ENCODE measurements at places on chromosomes 7 and 10. TPM values are rescaled to one million over a fixed set of nuclear protein-coding genes. Genes with fewer than 3 reads are reported as not detected.

DNA sequence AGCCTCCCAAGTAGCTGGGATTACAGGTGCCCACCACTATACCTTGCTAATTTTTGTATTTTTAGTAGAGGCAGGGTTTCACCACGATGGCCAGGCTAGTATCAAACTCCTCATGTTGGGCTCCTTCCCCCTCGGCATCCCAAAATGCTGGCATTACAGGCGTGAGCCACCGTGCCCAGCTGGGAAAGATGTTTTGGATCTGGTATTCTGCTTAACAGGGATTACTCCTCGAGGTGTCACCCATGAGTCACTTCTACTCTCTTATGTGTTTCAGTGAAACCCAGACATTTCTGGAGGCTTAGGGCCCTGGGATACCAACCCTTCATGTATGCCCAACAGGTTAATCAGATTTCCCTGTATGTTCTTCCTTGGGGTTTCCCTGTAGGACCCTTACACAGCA, 11.8 kb upstream of the OPN4 start:
- DNase-seq = no peak

DNA sequence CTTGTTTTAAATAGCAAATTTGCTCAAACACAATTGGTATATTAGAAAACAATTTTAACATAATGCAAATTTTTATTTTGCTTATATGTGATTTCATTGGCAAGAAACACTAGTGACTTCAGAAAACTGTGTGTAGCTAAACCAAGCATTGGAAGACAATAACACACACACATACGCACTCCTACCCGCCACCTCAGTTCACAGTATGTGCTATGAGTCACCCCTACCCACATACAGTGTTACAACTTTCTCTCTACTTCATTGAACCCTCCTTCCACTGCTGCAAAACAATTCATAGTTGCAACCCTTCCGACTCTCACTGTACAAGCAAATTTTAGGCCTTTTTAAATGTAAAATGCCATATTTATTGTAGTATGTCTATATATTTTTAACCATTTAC, 119.9 kb upstream of the THSD7A start:
- no peak for DNase-seq

DNA sequence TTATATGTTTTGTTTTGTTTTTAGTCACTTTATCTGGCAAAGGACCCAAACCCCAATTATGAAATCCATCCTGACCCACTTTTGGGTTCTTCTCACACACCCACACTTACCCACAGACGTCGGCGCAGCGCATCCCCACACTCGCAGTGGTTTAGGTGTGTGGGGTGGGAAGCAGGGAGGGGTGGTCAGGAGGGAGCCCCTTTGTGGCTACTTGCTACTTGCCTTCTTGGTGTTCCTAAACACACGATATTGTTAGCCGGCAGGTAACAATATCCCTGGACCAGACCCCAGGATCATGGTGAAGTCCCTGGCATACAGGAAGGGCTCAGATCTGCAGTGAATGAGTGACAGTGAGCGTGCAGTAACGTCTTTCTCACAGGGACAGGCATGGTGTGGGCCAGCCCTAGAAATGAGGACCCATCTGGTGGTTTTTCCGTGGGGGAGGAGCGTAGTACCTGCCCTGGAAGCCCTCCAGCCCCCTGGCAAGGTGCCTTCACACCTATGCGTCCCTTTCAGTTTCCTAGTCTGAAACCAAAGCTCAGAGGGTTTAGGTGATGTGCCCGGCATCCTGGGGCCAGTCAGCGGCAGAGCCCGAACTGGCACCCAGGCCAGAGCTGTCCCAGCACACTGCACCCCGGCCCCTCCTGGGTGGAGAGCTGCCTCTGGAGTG, 4.4 kb downstream of the SPOCK2 start:
- DNase-seq = peak; percentile 53

- no peak for DNase-seq
Measured at GRCh38 chr10:124138195-124138882, 44.9 kb upstream of the CHST15 start.

DNA sequence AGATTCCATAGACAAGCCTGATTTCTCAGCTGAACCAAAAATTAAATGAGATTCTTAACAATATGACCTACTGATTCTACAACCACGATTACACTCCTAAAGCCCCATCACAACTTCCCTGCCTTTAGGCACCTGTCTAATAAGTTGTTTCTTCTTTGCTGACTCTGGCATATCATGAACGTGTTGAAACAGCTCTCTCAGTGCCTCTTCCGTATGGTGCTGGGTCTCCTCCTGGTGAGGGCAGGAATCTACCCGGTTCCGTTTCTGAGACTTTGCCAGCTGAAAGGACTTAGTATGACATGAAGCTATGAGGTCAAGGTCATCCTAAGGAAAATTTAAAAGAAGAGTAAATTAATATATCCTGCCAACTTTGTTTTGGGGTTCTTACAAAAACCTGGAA, 48.6 kb downstream of the ARHGAP19 start:
- no peak for DNase-seq

- no peak for DNase-seq
Measured at GRCh38 chr7:34277016-34277802, 371.9 kb downstream of the BMPER start.

DNA sequence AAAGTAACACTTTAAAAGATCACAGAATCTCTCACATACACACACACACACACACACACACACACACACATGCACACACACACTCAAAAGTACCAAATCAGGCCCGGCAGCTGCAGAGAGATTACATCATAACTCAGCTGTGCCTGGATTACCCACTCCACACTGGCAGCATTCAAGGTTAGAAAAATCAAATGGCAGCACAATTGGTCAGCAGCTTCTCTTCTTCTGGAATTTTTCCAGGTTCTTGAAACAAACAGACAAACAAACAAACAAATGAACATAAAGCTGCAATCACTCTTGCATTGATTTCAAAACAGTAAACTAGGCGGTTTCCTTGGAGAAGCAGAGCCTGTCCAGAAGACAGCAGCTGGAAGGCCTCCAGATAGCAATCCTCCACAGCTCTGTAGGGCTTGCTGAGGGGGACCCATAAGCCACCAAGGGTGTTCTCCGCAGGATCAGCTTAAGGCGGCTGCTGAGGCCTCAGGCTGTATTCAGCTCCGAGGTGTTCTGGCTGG, 24.5 kb upstream of the FAM133B start:
- no peak for DNase-seq

The UCMA gene
- total RNA-seq = not detected

GRCh38 chr10:103610083-103610472, 116.6 kb downstream of the NEURL1 start:
- DNase-seq = no peak

- DNase-seq = no peak
Measured at GRCh38 chr10:131852176-131852822, 48.5 kb upstream of the PPP2R2D start.

DNA sequence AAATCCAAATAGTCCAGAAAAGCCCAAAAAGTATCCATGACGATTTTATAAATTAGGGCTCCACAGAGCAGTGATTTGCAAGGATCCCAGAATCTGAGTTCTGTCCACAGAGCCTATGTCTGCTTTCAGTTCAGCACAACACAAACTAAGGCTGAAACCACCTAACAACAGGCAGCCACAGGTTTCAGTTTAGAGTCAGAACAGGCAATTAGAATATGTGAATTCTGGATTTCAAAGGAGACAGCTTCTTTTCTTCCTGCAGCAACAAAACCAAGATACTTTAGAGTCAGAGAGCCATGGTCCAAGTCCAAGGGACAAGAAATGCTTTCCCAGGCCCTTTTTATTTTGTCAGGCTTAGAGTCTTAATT, 23.6 kb downstream of the IFIT3 start:
- DNase-seq = no peak

GRCh38 chr10:48480397-48481374, 124.2 kb downstream of the ARHGAP22 start:
- DNase-seq = no peak

DNA sequence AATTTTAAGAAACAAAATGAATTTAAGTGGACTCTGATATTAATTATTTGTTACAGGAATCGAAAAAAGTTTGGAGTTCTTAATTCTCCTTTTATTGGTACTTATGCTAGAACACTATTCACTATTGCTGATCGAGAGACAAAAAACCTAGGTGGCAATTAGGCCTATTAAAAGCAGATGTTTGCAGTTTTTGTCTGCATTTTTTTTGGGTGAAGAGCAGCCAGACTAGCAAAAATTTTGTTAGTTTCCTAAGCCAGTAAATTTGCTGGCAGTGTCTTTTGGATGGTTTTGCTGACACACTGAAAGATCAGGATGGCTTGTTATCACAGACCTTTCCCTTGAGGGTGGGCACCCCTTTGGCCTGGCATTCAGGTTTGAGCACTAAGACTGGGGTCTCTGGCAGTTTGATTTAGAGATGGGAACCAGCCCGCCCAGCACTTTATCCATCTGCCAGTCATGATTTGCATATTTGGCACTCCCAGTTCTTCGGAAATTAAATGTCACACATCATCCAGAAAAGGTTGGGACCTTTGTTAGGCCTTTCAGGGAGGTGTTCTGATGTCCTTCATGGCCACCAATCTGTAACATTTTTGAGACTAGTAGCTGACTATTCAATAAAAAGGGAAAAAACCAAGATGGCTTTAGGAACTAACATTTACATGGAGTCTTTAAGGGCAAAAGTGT, 57.3 kb downstream of the INPP5F start:
- no peak for DNase-seq

GRCh38 chr10:34178756-34179155, 636.3 kb downstream of the PARD3 start:
- no peak for DNase-seq

The MXI1 gene
- total RNA-seq = 14.2 TPM

GRCh38 chr7:2582006-2582735, 23.4 kb downstream of the IQCE start:
- DNase-seq = no peak

GRCh38 chr7:35374858-35375257, 121.0 kb upstream of the TBX20 start:
- no peak for DNase-seq

DNA sequence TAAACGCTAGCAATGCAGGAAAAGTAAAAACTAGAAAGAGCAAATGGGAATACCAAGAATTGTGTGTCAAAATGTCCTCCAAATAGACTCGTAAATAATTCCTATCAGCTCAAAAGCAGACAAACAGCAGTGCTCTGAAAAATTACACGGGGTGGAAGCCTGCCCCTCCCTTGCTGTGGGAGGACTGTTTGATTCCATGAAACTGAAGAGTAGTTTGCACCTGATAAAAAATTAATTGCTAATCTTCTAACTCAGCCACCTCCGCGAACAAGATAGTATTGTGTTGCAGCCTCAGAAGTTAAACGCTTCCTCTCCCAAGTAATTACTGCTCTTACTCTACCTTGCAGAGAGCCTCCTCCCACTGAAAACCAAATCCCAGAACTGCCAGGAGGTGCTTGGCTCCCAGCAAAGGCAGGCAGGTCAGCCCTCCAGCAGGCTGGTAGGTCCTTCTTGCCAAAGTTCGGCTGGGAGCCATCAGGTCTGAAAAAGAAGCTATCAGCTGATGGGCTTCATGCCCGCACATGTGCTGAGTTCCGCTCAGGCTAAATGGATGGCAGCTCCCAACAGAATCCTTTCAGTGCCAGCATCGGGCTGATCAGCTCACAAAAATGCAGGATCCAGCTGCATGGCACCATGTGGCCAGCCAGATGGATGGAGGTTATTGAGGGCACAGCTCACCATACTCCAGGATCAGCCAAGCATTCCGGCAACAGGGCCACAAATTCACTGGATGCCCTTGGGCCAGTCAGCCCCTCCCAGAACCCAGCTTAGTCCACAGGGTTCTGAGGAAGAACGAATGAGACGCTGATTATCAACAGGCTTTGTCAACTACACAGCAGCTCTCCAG, 37.1 kb downstream of the MAD1L1 start:
- DNase-seq = no peak

DNA sequence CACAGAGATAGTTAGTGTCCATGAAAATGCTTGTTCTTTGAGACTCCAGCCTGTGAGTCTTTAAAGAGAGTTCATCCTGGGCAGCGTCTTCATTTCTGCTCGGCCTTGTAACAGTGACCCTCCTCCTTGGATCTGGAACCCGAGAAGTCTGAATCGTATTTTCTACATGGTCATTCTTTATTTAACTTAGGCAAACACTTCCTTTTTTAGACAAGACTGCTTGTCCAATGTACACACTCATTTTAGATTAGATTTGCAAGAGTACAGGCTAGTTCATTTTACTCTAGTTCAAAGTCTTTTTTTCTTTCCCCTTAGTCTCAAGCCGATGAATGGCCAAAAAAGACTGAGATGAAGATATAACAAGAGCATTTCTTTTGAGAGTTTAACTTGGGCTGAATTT, 133.5 kb downstream of the CHN2 start:
- DNase-seq = no peak

DNA sequence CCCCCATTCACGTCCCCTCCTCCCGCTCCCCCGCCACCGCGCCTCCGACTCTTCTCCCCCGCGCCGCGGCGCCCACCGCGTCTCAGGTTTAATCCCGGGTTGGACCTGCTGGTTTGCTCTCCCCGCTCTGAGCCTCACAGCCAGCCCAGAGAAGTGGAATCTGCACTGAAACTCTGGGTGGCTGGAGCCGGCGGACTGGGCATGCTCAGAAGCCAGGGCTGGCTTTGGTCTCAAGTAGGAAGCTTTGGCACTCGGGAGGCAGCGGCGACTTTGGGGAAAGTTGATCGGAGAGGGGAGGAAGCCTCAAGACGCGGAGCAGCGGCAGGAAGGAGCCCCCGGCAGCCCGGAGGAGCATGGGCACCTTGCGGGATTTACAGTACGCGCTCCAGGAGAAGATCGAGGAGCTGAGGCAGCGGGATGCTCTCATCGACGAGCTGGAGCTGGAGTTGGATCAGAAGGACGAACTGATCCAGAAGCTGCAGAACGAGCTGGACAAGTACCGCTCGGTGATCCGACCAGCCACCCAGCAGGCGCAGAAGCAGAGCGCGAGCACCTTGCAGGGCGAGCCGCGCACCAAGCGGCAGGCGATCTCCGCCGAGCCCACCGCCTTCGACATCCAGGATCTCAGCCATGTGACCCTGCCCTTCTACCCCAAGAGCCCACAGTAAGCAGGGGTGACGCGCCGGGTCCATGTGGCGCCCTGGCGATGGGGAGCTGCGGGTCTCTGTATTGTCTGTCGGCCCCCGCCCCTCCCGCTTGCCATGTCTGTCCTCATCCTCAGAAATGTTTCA, at the start of gene PRKG1:
PRKG1 (plus strand) TSS at position 250 of the 791 bp plus-strand sequence.
- DNase-seq = no peak

- DNase-seq = no peak
Measured at GRCh38 chr10:29508554-29509244, 126.1 kb downstream of the SVIL start.

GRCh38 chr7:38382684-38383083, 109.2 kb upstream of the TARP start:
- DNase-seq = no peak

The KMT2C gene
- 48.5 TPM for total RNA-seq

GRCh38 chr7:158617737-158618128, 30.1 kb upstream of the PTPRN2 start:
- no peak for DNase-seq
